Right renal cortex interstitium (tissue), 3 donors: ENCODE measurements at places on chromosomes 4 and X. TPM values are rescaled to one million over a fixed set of nuclear protein-coding genes. Genes with fewer than 3 reads are reported as not detected.
A peak's percentile ranks its signal among the peaks of the same experiment; 100 is the strongest.

TAPT1 gene
- 39.6 TPM for polyA plus RNA-seq

CNGA1 gene
- 6.5 TPM for polyA plus RNA-seq

PDLIM3 gene
- 4.6 TPM for polyA plus RNA-seq

GLUD2 gene
- polyA plus RNA-seq: 5.6 TPM

ZC4H2 gene
- polyA plus RNA-seq: 19.7 TPM

MTTP gene
- 17.5 TPM for polyA plus RNA-seq

TCEAL6 gene
- 0.31 TPM for polyA plus RNA-seq

TEX13D gene
- not detected for polyA plus RNA-seq

- DNase-seq: no peak
These were observed 9.0 kb downstream of the NAT8L start for GRCh38 chr4:2068198-2068470.

- no peak for DNase-seq
These were observed 192.1 kb downstream of the SPRY1 start for GRCh38 chr4:123588631-123589241.

- no peak for DNase-seq
These were observed 982 bp downstream of the PDLIM5 start for GRCh38 chr4:94452476-94453371.

DNA sequence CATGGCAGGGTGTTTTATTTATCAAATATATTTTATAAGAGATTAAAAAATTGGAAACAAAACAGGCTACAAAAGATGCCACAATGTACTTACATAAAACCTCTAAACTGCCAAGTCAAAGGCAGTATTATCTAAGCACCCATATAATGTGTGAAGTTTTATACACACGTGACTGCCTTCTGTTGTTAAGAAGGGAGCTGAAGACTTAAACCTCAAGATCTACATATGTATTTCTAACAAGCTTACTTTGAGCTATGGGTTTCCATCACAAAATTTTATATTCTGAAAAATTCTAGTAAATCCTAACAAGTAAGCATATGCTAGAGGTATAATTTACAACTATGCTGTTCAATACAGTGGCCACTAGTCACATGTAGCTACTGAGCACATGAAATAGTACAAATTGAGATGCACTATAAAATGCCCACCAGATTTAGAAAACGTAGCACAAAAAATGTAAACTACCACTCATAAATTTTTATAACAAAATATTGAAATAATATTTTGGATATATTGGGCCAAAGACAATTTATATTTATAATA lies 9.8 kb downstream of the ATP8A1 start:
- DNase-seq: no peak

GRCh38 chrX:153631907-153632594 lies 15.0 kb upstream of the DUSP9 start:
- no peak for DNase-seq

DNA sequence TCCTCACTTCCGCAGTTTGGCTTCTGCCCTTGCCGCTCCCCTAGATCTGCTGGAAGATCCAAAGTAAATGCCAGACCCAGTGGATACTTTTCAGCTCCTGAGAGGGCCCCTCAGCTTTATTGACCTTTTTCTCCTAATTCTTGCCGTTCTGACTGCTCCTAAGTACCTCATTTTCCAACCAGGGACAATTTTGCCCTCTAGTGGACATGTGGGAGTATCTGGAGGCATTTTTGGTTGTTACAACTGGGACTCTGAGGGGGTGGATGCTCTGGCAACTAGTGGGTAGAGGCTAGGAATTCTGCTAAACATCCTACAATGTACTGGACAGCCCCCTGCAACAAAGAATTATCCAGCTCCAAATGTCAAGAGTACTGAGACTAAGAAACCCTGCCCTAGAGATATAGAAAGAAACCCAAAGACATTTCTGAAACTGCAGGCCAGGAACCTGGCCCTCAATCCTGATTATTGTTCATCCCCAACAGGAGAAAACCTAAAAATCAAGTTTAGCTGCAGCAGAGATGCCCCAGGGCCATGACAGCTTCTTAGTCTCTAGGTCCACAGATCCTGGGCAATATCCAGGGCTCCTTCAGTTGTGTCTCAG lies 3.4 kb downstream of the TEX13B start:
- DNase-seq: no peak

GRCh38 chr4:152176627-152177214 lies 359.2 kb downstream of the FBXW7 start:
- DNase-seq: no peak

GRCh38 chrX:71910643-71910985 lies at the start of gene NHSL2:
TSS of gene NHSL2 (plus strand) at chrX:71910845.
- DNase-seq: no peak

GRCh38 chr4:24273136-24273535 lies 311.2 kb downstream of the DHX15 start:
- no peak for DNase-seq

GRCh38 chr4:40446839-40447238 lies 111.7 kb downstream of the CHRNA9 start:
- no peak for DNase-seq

- no peak for DNase-seq
These were observed 210.7 kb upstream of the PPP1R2C start for GRCh38 chrX:42988700-42989099.

DNA sequence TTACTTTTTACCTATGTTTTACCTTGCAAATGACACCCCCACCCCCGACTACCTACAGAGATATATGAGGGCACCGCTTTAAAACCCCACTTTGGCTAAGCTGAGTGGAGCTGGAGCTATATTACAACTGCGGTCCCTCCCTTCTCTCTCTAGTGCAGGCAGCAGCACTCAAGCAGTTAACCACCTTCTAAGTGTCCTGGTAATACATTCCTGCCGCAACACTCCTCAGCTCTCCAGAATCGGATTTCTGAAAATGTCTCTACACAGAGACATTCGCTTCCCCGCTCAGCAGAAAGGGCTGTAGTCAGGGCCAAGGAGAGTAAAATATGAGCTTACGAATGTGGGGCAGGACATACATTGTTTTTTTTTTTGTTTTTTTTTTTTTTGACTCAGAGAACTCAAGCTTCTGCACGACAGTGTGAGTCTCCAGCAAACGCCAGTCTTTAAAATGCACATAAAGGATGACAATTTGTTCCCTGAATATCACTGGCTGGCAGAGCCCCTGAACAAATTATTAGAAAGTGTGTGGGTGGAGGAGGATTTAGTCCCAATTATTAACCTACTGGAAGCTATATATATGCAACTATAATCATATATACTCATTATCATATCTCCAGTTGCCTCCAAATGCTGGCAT lies 287.0 kb upstream of the TET2 start:
- peak; percentile 3 for DNase-seq

DNA sequence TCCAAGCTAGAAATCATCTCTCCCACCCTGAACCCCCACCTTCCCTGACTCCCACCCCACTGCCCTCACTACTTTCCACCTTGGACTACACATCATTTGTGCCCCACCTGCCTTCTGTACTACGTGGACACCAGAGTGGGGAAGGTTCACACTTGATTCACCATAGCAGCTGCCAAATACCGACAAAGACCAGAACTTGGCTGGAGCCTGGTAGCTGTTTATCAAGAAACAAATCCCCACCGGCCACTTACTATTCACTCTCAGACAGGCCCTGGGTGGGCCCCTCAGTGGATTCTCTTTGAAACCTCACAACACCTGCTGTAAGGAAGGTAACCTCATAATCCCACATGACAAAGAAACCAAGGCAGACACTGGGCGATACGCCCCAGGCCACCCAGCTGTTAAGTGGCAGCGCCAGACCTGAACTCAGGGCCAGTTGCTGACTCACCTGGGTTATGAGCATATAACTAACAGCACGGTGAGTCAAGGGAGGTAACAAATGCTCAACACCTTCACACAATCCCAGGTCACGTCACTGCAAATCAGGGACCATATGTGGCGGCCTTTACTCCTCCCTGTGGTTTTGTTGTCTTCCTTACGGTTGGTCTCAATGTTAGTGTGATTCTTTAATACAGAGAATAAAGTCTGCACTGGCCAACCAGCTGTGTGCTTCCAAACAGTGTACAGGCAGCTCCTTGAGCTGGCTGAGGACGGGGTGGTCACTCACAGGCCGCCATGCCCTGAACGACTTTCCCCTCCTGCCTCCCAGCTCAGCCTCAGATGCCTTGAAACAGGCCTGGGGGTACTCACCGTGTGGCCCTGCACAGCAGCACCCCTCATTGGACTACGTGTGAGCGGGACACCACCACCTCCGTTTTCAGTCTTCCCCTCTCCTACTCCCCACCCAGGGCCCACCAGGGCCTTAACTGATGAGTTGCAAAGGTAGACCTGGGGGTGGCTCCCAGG lies 7.5 kb downstream of the WDR1 start:
- no peak for DNase-seq

DNA sequence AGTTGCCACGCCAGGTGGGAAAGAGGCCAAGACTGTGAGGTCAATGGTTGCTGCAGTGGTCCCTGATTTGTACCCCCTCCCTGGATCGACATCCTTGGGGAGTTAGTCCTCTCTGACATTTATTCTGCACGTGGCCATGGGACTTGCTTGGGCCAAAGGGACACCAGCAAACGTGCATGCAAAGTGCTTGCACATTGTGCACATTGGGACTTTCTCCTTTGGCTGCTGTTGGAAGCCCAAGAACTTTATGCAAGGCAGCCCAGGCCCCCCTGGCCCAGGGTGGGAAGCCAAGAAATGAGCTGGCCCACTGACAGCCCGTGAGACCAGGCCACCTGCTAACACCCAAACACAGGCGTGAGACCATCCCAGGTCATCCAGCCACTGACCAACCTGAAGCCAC lies 38.1 kb downstream of the SLC2A9 start:
- DNase-seq: no peak

GRCh38 chr4:185134307-185134869 lies 8.7 kb upstream of the SLC25A4 start:
- no peak for DNase-seq

DNA sequence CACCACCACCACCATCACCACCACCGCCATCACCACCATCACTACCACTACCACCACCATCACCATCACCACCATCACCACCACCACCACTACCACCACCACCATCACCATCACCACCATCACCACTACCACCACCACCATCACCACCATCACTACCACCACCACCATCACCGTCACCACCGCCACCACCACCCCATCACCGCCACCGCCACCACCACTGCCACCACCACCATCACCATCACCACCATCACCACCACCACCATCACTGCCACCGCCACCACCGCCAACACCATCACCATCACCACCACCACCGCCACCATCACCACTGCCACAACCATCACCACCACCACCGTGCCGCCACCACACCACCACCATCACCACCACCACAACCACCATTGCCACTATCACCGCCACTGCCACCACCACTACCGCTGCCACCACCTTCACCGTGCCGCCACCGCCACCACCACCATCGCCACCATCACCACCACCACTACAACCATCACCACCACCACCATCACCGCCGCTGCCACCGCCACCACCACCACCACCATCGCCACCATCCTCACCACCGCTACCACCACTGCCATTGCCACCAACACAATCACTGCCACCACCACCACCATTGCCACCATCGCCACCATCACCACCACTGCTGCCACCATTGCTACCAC lies 1511.3 kb upstream of the AGA start:
- DNase-seq: no peak

DNA sequence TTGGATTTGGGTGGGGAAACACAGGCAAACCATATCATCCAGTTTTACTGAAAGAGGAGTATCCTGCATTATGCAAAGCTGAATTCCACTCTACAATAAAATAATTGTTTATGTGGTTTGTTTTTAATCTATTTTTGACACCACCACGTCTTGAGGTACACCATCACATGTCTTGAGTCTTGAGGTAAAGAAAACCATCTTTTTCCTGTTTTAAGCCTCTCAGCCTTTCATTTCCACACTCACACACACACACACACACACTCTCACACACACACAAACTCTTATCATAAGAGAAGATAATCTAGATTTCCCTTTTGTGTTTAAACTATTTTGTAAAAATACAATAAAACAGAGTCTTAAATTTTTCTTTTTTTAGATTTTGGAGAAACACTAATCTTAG lies 32.0 kb downstream of the SPIN3 start:
- DNase-seq: no peak

DNA sequence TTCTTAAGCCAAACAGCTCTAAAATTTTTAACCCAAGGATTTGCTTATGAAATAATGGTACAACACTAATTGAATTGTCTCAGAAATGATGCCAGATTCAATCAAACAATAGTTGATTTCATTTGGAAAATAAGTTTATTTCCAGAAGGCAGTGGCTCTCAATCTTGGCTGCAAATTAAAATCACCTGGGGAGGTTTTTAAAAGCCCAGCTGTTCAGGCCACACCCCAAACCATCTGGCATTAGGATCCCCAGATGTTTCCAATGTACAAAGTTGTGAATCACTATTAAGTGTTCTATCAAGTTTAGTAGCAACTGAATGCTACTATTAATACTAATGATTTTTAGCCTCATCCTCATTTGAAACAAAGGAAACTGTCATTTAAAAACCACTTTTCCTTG lies 22.2 kb downstream of the TMEM184C start:
- no peak for DNase-seq

GRCh38 chr4:183722731-183723560 lies 63.9 kb downstream of the TRAPPC11 start:
- DNase-seq: no peak

- DNase-seq: no peak
These were observed 40.8 kb downstream of the LAMP2 start for GRCh38 chrX:120428309-120428708.

- no peak for DNase-seq
These were observed 69.4 kb upstream of the AGA start for GRCh38 chr4:177511611-177512010.

DNA sequence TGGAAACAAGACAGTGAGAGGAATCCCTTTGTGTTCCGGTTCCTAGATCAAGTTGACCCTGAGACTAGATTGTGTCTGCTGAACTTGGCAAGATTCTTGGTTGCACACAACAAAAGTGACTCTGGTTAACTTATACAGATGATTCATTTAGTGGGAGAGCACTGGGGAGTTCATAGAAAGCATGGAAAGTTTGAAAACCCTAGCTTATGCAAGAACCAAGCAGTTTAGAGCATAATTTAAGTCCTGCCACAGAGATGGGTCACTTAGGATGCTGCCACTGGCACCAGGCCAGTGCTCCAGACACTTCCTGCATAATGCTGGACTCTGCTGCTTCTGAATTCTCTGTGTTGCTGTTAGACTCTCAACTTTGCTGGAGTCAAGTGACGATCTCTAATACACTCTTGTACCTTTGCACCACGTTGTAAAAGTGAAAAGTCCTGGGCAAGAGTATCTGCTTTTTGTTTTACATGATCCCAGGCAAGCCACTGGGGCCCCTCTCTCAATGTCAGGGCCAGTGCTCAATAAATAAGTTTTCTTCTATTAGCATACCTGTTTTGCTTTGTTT lies 12.7 kb upstream of the DCUN1D4 start:
- DNase-seq: no peak

DNA sequence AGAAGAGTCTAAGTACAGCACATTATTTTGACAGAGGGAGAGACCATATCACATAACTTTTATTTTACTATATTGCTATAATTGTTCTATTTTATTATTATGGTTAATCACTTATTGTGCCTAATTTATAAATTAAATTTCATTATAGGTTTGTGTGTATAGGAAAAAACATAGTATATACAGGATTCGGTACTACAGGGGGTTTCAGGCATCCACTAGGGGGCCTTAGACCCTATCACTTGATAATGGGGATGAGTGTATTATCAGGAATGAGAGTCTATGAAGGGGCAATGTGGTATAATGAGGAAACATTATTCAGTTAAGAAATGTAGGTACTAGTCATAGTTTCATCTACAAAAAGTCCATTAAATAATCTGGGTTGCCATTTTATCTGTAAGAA lies 833.1 kb downstream of the C4orf33 start:
- DNase-seq: no peak
